Tongue (tissue), 3 donors: ENCODE measurements at places on chromosomes 3 and 15. TPM values are rescaled to one million over a fixed set of nuclear protein-coding genes. Genes with fewer than 3 reads are reported as not detected.

The RASSF1 gene
- 43.2 TPM for total RNA-seq

DNA sequence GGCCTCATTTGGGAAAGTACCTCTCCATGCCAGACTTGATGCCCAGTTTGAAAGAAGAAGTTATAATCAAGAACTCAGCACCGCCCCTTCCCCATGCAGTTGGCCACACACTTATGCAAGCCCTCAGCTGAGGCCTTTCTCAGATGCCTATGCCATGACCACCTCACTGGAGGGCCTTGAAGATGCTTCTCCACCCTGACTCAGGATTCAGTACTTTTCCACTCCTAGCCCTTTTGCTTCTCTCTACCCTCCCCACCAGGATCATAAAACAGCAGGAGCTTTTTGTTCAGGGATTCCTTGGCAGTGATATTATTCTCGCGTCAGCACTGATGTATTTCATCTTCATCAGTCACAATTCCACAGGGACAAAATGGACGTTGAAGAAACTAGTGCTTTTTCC, 313.5 kb downstream of the PYDC2 start:
- DNase-seq: no peak

The CCR8 gene
- total RNA-seq: 1.1 TPM

DNA sequence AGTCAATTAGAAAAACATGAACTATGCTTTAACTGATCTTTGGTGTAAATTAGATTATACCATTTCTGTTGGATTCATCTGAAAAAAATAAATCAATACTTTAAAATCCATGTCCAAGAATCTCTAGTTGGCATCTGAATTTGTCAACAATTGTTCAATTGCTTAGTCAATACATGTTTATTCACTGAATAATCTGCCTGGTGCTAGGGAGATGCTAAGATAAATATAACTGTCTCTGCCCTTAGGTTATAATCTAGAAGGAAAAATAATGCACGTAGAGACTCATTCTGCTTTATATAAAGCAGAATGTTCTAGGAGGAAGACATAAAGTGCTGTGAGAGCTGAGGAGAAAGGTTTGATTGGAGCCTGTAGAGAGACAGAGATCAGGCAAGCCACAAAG, 537.2 kb upstream of the IL12A start:
- DNase-seq: no peak

The RHCG gene
- 70.4 TPM for total RNA-seq

The NCEH1 gene
- total RNA-seq: 4.7 TPM

GRCh38 chr15:54917312-54917711, 279.4 kb downstream of the RSL24D1 start:
- DNase-seq: no peak

The LMCD1 gene
- total RNA-seq: 321 TPM

GRCh38 chr3:154169796-154170110, 48.6 kb downstream of the ARHGEF26 start:
- no peak for DNase-seq
